ENCODE measurements at places on chromosomes 4 and X. TPM values are rescaled to one million over a fixed set of nuclear protein-coding genes. Genes with fewer than 3 reads are reported as not detected.

Gene TASL
- polyA plus RNA-seq = 1.7 TPM

DNA sequence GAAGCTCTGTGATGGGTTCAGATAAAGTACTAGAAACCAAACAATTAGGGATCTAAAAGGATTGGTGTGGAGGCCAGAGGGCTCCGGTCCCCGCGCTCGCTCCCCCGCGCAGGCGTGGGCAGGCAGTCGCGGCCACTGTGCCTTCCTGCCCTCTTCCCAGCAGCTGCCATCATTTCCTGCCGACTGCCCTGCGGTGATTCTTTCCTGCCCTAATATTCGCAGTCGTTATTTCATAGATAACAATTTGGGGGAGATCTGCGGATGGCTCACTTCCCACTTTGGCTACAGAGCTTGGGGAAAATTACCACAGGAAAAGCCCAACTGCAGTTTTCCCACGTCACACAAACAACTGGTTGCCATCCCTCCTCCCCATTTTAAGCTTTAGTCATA is 2.2 kb downstream of the GRIA2 start:
- no peak overlapping the region for H3K4me3 ChIP-seq
- H3K36me3 ChIP-seq = no peaks in the 10 kb centered on the region
- no peaks in the 10 kb centered on the region for H3K27me3 ChIP-seq
- no peak for DNase-seq
- H3K27ac ChIP-seq = no peak overlapping the region

Gene MMAA
- 7.4 TPM for polyA plus RNA-seq

DNA sequence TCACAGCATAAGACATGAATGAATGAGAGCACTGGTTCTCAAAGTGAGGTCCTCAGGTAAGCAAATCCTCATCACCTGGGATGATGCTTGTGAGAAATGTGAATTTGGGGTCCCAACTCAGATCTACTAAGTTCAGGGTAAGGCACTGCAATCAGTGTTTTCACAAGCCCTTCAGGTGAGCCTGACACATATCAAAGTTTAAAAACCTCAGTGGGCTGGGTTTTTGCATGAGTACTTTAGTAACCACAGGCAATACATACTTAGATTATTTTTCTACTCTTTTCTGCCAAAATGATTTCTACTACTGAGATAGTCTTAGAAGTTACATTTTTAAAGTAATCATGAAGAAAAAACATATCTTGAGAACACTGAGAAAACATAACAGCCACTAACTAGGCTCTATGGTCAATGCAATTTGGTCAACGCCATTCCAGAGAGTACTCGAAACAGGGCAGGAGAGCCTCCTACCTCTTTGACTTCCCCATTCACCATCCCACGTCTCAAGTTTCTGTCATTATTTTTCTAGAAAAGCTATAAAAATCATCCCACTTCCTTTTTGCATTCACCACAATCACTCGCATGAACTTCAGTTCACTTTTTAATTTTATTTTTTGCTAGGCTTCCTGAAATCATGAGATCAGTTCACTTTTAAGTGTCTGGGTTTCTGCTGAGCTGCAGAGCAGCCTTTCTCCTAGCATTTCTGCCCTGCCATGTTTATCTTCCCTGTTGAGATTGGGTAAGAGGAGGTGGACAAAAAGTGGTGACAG is 73.8 kb downstream of the MFAP3L start:
- H3K4me3 ChIP-seq = no peak overlapping the region
- no peaks in the 10 kb centered on the region for H3K4me1 ChIP-seq
- no peaks in the 10 kb centered on the region for H3K27me3 ChIP-seq
- H3K27ac ChIP-seq = no peak overlapping the region
- H3K36me3 ChIP-seq = no peaks in the 10 kb centered on the region

DNA sequence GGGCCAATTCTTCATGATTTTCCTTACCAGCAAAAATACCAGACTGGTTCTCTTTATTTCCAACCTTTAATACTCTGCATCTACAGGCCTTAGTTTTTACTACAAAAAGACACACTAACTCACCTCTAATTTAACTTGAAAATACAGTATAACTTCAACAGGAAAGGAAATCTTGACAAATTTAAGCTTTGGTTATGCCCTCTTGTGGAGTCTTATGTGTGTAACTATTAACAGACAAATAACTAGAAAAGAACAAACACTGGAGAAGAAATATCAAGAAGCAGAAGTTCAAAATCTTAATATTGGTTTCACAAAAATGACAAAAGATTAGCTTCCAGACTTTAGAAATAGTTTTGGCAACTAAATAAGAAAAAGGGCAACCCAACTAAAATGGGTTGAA is 33.0 kb downstream of the PPA2 start:
- no peak overlapping the region for H3K27ac ChIP-seq
- H3K4me3 ChIP-seq = no peak overlapping the region
- peaks cover 17% of the 10 kb centered on the region for H3K36me3 ChIP-seq
- H3K4me1 ChIP-seq = no peaks in the 10 kb centered on the region

GRCh38 chr4:98574816-98575215 is 83.6 kb downstream of the TSPAN5 start:
- no peaks in the 10 kb centered on the region for H3K36me3 ChIP-seq
- H3K27ac ChIP-seq = no peak overlapping the region
- DNase-seq = no peak
- H3K4me3 ChIP-seq = no peak overlapping the region
- no peaks in the 10 kb centered on the region for H3K27me3 ChIP-seq
- H3K4me1 ChIP-seq = peaks cover 10% of the 10 kb centered on the region

DNA sequence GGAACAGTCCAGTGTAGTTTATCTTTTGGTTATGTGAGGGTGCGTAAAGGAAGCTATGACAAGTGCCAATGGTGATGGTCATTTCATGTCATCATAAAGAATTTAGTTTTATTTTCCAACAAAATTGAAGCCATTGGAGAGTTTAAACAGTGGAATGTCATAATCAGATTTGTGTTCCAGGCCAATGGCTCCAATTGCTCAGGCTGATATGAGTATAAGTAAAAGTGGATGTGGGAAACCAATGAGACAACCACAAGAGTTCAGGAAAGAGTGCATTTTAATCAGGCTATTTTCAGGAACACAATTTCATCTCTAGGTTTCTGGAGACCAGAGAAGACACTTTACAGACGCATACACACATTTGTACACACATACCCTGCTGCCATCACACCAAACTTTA is 20.7 kb downstream of the SPANXC start:
- no peaks in the 10 kb centered on the region for H3K4me1 ChIP-seq
- no peaks in the 10 kb centered on the region for H3K36me3 ChIP-seq
- no peak overlapping the region for H3K4me3 ChIP-seq
- no peak for DNase-seq
- no peak overlapping the region for H3K27ac ChIP-seq

GRCh38 chr4:7389719-7390118 is 45.0 kb downstream of the PSAPL1 start:
- H3K4me3 ChIP-seq = no peak overlapping the region
- H3K4me1 ChIP-seq = no peaks in the 10 kb centered on the region
- no peaks in the 10 kb centered on the region for H3K27me3 ChIP-seq

Gene SPATA18
- polyA plus RNA-seq = not detected

Gene NKX1-1
- polyA plus RNA-seq = not detected

Gene FGB
- not detected for polyA plus RNA-seq

Data from CD4-positive, alpha-beta memory T cell (primary cell).